Epithelial cell of esophagus (primary cell): ENCODE measurements at places on chromosomes 7 and 10.
A peak's percentile ranks its signal among the peaks of the same experiment; 100 is the strongest.

DNA sequence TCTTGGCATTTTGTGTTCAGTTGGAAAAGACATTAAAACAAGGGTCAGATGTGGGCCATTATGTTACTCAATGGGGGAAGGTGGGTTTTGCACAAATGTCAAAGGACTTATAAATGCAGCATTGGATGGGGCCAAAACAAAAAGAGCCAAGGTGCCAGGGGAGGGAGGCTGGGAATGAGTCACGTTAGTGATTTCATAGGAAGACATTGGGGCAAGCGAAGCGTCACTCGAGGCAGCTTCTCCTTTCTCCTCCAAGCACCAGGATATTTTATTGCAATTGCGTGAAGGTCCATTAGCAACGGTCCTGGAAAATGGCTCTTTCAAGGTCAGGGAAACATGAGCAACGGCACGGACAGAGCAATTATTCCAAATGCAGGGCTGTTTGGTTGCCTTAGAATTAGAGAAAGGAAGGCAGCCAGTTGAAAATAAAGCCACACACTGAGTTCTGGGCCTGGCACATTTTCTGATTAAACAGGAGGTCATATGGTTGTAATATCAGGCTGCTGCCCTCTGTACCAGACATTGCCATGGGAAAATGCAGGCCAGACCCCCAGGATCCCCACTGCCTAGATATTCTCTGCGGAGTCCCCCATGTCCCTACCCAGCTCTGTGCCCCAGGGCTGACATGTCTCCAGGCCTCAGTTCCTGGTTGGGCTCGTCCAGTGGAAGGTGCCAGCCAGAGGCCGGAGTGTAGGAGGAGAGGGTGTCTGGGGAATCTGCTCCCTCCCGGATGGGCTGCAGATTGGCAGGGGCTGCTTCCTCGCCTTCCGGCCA is 63.3 kb upstream of the NANOS1 start:
- no peak for DNase-seq

GRCh38 chr10:13234172-13234571 is at the start of gene UCMA:
TSS of gene UCMA (minus strand) at chr10:13234374. CDS start at chr10:13234258, 116 bp downstream.
- DNase-seq, result no peak

GRCh38 chr10:122931088-122931906 is 20.9 kb downstream of the FAM24A start:
- DNase-seq, result no peak

DNA sequence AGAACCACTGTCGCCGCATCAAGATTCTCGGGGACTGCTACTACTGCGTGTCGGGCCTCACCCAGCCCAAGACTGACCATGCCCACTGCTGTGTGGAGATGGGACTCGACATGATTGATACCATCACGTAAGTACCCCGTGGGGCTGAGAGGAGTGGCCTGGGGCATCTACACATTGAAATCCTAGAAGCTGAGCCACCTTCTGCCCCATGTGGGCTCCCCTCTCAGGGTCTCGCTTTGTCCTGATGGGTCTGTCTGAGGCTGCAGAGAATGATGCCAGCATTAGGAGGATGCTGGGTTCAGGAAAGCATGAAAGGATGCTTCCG is 74.5 kb downstream of the ADCY1 start:
- DNase-seq, result no peak

- no peak for DNase-seq
These were observed 6.9 kb upstream of the CYTH3 start for GRCh38 chr7:6279341-6279740.

- DNase-seq, result no peak
These were observed 14.9 kb upstream of the LANCL2 start for GRCh38 chr7:55350281-55350680.

DNA sequence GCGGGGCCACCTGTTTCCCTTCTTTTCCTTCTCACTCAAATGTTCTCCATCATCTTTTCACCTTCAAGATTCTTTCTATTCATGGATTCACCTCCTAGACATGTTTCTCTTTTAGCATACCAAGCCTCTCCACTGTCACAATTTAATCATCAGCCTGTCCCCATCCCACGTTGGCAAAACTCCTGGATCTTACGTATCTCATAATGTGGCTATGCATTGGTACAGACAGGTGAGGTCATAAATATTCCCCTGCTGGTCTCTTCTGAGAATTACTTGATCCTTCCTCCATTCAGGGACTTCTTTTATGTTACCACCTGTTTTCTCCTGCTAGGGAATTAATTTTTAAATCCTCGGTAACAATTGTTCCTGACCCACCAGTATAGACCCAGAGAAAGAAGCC is 262.6 kb upstream of the NEBL start:
- DNase-seq, result no peak

- peak; percentile 45 for DNase-seq
These were observed 523 bp downstream of the PURB start for GRCh38 chr7:44884621-44885393.

DNA sequence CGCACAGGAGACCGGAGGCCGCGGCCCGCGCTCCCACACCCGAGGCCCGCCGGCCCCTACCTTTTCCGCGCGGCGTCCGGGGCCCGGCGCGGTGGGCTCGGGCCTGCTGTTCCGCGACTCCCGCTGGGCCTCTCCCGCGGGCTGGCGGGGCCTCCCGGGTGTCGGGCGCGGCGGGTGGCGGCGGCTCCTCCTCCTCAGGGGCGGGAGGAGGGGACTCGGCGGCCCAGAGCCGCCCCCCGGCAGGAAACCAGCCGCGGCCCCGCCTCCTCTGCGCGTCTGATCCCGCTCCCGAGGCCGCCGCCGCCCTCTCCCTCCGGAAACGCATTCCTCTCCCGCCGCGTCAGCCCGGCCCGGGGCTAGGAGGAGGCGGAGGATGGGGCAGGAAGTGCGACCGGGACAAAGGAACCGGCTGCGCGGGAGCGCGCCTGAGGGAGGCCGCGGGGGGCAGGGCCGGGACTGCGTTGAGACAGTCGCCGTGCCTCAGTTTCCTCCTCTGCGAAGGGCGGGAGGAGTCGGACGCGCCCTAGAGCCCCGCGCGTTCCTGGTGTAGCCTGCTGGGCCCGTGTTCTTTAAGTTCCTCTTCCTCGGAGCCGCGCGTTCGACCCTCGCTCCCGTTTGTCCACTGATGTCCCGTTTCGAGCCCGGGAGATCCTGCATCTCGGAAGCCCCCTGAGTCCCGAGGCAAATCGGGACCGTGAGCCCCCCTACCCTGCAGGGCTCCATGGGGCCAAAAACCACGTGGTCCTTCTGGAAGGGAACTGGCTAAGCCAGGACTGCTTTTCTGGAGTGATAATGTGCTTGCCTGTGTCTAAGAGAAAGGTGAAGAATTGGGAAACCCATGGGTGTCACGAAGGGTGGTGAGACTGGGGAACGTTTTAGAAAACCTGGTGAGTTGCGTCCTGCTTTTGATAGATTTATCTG is at the start of gene ITGB1:
ITGB1 (minus strand) TSS at position 146 of the 921 bp plus-strand sequence. CDS start 22,672 bp downstream, outside the sequence.
- DNase-seq, result peak; percentile 97

DNA sequence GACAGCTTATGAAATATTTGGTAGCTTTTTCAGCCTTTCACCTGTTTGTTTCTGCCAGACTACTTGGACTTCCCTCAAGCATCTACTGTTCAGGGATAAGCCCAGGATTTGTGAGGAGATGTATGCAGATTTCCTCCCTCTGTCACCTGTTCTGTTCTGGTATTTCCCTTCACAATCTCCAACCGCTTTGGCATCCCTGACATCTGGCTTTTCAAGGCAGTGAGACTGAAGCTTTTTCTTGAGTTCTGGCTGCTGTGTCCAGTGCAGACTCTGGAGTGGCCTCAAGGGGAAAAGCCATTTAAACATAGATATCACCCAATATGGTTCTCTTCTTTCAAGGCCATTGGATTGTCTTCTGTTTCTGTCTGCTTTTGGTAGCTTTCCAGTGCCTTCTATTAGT is 369.7 kb downstream of the LRMDA start:
- no peak for DNase-seq

- no peak for DNase-seq
These were observed 113.4 kb upstream of the SVIL start for GRCh38 chr10:29748109-29748650.

DNA sequence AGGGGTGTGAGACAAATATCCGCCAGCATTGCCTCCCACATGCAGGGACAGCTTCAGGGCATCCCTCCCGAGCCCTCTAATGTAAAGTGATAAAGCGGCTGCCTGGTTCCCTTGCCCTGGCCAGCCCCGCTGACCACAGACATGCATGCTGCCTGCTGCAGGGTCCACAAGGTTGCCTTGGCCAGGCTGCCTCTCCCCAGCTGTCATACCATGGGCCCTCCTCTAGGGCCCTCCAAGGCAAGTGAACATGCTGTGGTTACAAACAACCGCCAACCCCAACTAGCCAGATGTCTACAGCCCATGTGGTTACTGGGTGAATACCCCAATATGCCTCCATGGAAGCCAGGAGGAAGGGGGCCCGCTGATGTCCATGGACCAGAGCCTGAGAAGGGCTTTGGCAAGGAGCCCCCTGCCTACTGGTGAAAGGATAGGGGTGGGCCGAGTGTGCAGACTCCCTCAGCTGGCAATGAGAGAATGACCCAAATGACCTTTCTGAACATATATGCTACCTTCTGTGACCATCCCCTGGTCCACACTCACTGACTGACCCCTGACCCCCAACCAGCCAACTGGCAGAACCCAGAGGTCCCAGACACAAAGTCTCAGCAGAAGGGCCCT is 37.4 kb downstream of the GRID1 start:
- DNase-seq, result no peak

GRCh38 chr7:10225275-10225674 is 748.4 kb upstream of the PHF14 start:
- no peak for DNase-seq

- peak; percentile 24 for DNase-seq
These were observed 91.9 kb upstream of the JAZF1 start for GRCh38 chr7:28272461-28272877.

DNA sequence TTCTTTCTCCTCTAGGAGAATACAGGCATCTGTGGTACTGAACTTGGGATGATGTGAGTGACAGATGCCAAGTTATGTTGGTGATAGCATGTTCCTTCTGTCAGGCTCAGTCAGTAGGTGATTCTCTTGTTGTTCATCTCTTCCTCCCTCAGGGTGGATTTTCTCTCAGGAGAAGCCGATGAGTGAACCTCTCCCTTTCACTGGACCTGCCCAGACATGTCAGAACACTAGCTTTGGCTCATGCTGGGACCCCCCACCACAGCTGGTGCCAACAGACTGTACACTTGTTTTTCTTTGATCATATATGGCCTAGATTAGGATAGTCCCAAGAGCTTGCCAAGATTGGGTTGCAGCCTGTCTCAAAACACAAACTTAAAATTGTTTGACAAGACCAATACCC is 129.4 kb downstream of the BMPER start:
- DNase-seq, result peak; percentile 81

DNA sequence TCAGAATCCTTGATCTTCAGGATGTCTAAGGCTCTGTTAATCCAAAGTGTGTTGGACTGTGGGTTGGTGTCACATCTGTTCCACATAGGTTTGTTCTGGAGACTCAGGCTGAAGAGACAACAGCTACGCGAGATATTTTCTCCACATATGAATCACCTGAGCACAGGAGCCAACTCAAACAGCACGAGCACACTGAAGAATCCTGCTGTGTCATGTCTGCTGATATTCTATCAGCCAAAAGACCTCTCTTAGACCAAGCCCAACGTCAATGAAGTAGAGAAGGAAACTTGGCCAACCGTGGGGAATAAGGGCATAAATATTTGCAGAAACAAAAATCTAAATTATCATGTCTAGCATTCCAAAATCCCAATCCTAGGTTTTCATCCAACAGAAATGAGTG is 2.7 kb upstream of the TASOR2 start:
- DNase-seq, result peak; percentile 27

DNA sequence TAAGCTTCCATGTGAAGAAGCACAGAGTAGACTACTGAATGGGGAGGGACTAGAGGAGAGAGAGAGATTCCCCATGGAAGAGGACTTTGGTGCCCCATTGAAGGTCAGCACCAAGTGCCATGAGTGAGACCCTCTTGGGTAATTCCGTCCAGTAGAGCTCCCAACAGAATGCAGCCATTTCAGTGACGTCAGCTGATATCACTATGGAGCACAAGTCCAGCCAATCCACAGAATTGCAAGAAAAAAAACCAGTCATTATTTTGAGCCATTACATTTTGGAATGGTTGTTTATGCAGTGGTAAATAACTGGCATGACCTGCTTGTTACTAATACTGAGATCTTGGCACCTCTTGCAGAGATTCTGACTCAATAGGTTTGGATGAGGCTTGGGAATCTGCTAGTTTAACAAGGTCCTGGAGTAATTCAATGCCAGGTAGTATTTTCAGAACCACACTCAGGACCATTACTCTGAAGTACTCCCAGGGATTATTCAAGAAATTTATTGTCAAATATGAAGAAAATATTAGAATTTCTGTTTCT is 52.6 kb upstream of the SP8 start:
- DNase-seq, result peak; percentile 58
